Activated CD4-positive, alpha-beta memory T cell treated with anti-CD3 and anti-CD28 coated beads, Interleukin-2, amount 10 ng/mL, durations not matched to agents 7 days and 5 days (primary cell): ENCODE measurements at places on chromosomes 16 and 17. TPM values are rescaled to one million over a fixed set of nuclear protein-coding genes. Genes with fewer than 3 reads are reported as not detected.

- peaks cover 89% of the 10 kb centered on the region for H3K36me3 ChIP-seq
- H3K27me3 ChIP-seq: no peaks in the 10 kb centered on the region
- no peak for DNase-seq
- peaks cover 25% of the 10 kb centered on the region for H3K4me1 ChIP-seq
Observed at GRCh38 chr17:40399185-40399584, 18.5 kb downstream of the TOP2A start.

DNA sequence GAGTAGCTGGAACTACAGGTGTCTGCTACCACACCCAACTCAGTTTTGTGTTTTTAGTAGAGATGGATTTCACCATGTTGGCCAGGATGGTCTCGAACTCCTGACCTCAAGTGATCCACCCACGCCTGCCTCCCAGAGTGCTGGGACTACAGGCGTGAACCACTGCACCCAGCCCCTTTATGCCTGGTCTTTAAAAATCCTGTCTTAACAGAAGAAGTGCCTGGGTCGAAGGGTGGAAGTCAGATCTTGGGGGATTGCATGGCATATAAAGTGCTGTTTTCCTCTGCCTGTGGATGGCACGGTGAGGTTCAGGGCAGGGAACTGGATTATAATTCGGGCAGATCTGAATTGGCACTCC is 30.3 kb downstream of the ZC3H18 start:
- H3K36me3 ChIP-seq: peaks cover 43% of the 10 kb centered on the region
- H3K4me1 ChIP-seq: peaks cover 16% of the 10 kb centered on the region
- H3K4me3 ChIP-seq: no peak overlapping the region
- peak overlapping the region; percentile 34 for H3K27ac ChIP-seq

- H3K27ac ChIP-seq: no peak overlapping the region
- H3K4me3 ChIP-seq: no peak overlapping the region
- H3K36me3 ChIP-seq: no peaks in the 10 kb centered on the region
- peaks cover 13% of the 10 kb centered on the region for H3K27me3 ChIP-seq
- no peak for DNase-seq
Observed at GRCh38 chr16:15460601-15461000, 26.2 kb downstream of the BMERB1 start.

- no peaks in the 10 kb centered on the region for H3K27me3 ChIP-seq
- peaks cover 76% of the 10 kb centered on the region for H3K36me3 ChIP-seq
- no peak overlapping the region for H3K4me3 ChIP-seq
- H3K4me1 ChIP-seq: peaks cover 49% of the 10 kb centered on the region
Observed at GRCh38 chr17:76716146-76716838, 5.5 kb upstream of the MXRA7 start.

Gene AHSP
- not detected for total RNA-seq

Gene LRRC37A
- total RNA-seq: 4.6 TPM
